Bronchial epithelial cell (primary cell): ENCODE measurements at places on chromosomes 2 and 18.

- no peak for DNase-seq
Observed at GRCh38 chr18:34358923-34359322, 134.2 kb upstream of the NOL4 start.

- DNase-seq = no peak
Observed at GRCh38 chr2:129767346-129768035, 212.0 kb upstream of the RAB6C start.

DNA sequence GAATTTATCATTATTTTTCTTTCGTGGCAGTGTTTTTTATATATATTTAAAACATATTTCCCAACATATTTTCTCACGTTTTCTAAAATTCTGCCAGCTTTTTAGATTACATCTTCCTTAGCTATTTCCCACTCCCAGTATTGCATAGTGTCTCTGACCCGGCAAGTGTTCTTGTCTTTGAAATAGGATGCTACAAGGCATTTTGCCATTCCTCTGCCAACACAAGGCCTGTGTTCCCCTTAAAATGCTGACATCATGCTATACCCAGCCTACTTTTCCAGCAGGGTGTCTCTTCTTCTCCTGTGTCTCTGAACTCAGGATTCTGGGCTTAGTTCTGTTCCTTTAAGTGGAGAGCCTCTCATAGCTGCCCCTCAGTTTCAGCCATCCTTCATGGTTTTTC is 115.2 kb downstream of the DIS3L2 start:
- no peak for DNase-seq

DNA sequence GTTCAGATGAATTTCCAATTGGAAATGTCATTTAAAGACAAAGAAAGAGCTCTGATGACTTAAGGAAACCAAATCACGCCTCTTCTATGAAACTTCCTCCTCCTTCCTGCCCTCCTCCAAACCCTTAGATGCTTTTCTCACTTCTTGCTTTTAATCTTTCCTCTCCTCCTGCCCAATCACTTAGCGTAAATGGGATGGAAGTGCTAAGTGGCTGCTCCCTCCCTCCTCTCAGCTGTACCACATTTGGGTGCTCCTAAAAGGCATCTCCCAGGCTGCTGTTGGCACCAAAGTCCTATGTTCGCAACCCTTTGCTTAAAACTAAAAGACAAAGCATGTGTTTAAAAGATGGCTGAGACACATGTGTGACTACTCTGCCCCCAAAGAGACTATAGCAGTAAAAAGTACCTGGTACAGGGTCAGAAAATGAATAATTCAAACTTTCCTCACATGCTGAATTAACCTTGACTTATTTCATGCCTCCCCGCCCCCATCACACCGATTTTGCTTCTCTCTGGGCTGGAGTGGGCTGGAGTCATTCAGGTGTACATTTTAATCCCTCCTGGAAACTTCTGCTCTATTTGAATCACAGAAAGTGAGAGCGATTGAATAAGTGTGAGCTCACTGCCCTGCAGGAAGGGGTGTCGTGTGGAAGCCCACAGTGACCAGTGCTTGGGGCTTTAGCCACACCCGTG is 59.2 kb upstream of the KLF7 start:
- no peak for DNase-seq

GRCh38 chr2:110960281-110960680 is 160.4 kb upstream of the BCL2L11 start:
- DNase-seq = no peak

DNA sequence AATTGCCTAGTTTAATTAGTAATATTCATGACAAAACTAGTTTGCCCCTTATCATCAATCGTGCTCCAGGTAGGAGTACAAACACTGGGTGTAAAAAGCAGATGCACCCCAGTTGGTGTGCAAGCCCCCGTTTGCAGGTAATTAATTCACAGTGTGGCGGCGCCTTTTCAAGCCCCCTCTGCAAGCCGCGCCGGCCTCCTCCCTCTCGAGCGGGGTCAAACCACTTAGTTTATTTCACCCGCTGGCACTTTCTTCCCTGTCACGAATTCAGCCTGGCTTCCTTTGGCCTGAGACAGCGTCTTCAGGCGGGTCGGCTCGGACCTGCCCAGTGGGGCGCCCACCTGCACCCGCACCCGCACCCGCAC is 64.7 kb upstream of the MAPRE2 start:
- DNase-seq = no peak

- no peak for DNase-seq
Observed at GRCh38 chr18:5892823-5893431, 2.4 kb downstream of the TMEM200C start.
